ENCODE measurements at places on chromosomes 2 and 18.
A peak's percentile ranks its signal among the peaks of the same experiment; 100 is the strongest.

- DNase-seq, result no peak
Observed at GRCh38 chr2:29744976-29745375, 176.4 kb downstream of the ALK start.

DNA sequence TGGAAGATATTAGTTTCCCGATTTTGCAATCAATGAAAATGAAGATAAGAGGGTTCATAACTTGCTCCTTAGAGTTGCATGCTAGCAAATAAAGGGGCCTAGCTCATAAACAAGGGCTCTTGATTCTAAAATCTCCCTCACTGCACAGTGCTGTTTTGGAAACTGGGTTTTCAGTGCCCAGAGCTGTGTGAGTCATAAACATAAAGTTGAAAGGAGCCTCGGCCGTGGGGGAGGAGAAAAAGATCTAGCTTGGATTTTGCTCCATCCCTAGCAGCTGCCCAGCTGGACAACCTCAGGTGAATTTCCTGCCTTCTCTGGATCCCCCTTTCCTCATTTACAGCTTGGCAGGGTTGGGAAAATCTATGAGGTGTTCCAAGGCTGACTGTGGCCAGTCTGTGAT, 42.5 kb downstream of the LYPD1 start:
- no peak for DNase-seq

- no peak for DNase-seq
Observed at GRCh38 chr2:236642584-236643291, 73.1 kb downstream of the ACKR3 start.

- no peak for DNase-seq
Observed at GRCh38 chr2:96656540-96656939, 14.0 kb downstream of the FER1L5 start.

DNA sequence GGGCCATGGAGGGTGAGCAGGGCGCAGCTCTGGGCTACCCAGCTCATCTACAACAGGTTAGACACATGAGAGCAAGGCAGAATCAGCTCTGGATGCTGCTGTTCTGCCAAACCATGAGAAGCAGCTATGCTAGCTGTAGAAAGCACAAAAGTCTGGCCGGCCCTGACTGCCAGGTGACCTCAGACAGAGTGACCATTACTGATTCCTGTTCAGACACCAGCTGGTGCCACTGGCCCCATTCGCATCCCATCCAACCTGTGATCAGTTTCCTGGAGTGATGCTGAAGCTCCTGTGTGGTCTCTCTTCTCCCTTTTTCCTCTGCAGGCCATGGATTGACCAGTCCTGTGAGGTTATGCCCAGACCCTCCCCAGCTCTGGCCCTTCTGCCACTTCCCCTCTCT, 14.3 kb downstream of the RBMS1 start:
- DNase-seq, result no peak

DNA sequence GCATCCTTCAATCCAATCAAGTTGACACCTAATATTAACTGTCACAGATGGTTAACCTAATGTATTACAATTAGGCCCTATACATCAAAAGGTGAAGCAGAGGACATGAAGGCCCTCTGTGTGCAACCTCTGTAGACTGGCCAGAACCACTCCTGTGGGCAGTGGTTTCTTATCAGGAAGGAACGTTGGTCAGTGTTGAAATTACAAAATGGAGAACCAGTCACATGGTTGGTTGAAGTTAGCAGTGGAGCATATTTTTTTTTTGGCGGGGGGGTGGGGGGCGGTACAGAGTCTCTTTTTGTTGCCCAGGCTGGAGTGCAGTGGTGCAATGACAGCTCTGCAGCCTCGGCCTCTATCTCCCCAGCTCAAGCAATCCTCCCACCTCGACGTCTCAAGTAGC, 19.8 kb downstream of the RNU2-63P start:
- DNase-seq, result no peak

- no peak for DNase-seq
Observed at GRCh38 chr2:228728961-228729360, 542.1 kb downstream of the PID1 start.

GRCh38 chr2:180359522-180360282, 352.6 kb upstream of the CWC22 start:
- DNase-seq, result peak; percentile 27

- DNase-seq, result no peak
Observed at GRCh38 chr2:212213191-212213590, 325.4 kb downstream of the ERBB4 start.

DNA sequence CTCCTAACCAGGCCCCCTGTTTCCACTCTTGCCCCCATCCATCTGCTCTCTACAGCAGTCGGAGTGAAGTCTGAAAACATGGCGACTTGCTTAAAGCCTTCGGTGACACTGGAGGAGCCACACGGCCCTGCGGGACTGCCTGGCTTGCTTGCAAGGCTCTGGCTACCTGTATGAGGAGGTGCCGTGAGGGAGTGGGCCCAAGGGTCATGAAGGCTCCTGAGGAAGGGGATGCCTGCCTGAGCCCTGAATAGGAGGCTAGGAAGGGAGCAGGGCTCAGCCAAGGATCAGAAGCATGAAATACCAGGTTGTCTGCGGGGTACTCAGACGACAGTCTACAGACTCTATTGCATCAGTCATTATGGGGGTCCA, 75.4 kb downstream of the EMX1 start:
- DNase-seq, result no peak

- DNase-seq, result no peak
Observed at GRCh38 chr2:8498994-8499393, 182.9 kb upstream of the ID2 start.

- no peak for DNase-seq
Observed at GRCh38 chr2:99081891-99082290, 59.6 kb upstream of the C2orf15 start.

DNA sequence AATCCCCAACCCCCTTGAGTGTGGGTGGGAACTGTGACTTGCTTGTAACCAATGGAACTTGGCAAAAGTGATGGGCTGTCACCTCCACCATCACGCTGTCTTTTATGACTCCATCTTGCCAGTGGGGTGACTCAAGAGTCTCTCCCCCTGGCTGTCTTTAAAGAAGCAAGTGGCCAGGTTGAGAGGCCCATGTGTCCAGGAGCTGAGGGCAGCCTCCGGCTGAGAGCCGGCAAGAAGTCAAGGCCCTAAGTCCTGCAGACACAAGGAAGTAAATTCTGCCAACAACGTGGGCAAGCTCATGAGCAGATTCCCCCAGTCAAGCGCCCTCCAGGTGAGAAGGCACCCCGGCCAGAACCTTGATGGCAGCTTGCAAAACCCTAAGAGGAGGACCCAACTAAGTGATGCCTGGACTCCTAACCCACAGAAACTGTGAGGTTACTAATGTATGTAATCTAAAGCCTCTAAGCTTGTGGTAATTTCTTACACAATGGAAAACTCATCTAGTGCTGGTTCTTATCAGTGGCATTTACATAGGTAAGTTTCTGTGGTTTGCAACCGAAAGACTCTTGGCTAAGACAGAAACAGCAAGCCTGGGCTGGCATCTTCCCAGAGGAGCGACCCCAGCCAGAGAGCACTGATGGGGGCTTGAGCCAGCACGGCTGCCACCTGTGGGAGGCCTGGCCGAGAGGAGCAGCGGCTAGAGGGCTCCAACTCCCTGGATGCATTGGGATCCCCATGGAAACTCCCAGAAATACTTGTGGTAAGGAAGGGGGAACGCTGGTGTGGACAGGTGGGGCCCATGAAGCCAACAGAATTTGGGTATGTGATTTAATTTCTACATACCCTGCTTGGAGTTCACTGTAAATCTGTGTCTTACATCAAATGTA, 49.3 kb downstream of the CIB4 start:
- DNase-seq, result no peak

- DNase-seq, result no peak
Observed at GRCh38 chr2:16141641-16141921, 201.2 kb downstream of the MYCN start.

DNA sequence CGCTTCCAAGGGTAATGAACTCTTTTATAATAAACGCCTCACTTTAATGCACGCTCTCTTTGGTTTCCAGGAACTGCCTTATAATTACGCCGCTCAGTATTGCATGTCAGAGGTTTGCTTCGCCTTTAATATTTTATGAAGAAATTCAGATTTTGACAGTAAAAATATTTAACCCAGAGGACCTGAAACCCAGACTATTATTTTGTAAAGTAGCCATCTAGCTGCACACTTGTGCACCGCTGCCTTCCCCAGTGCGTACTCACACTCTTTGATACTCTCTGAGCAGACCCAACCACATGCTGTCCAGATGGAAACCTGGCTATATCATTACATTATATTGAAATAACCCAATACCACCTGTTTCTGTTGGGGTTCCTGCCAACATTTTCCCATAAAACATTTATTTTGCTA, 270.1 kb downstream of the C1D start:
- DNase-seq, result no peak

DNA sequence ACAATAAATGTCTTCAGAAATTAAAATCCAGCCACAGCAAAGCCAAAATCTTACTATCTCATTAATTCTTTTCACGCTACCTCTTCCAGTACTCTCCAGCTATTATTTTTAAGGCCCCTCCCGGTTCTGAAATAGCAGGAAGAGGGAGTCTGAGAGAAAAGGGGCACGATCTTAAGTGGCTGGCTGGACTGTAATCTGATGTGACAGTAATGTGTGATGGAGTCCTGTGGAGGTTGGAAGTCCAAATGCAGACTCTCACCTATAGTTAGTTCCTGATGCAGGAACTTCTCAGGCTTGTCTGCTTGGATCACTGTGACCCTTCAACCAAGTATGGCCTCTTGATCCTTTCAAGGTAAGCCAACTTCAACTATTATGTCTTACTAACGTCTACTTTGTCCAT, 43.2 kb downstream of the SMAD2 start:
- DNase-seq, result no peak

- no peak for DNase-seq
Observed at GRCh38 chr18:13568443-13569392, 157.6 kb downstream of the FAM210A start.

DNA sequence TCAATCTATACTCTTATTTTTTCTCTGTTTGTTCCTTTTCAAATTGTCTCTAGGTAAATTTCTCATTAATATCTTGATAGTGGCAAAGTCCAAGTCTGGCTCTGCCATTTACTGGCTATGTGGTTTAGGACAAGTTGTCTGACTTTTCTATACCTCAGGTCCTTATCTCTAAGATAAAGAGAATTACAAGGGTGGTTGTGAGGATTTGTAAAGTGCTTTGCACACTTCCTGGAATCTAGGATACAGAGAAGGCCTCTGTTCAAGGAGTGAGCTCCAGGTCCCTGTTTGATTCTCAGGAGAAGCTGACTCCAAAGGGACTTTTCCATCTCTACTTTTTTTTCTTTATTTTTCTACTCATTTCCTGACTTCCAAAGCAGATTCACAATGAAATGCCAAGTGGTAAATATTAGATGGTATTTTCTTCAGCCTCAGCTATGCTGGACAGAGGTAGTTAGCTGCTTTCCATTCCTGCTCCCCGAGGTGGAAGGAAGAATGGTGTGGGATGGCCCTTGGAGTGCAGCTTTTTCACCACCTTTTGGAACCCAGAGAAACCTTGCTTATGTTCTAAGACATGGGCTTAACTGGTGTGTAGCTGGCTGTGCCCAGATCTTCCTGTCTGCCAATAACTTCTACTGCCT, 90.5 kb downstream of the GALNT1 start:
- DNase-seq, result no peak

DNA sequence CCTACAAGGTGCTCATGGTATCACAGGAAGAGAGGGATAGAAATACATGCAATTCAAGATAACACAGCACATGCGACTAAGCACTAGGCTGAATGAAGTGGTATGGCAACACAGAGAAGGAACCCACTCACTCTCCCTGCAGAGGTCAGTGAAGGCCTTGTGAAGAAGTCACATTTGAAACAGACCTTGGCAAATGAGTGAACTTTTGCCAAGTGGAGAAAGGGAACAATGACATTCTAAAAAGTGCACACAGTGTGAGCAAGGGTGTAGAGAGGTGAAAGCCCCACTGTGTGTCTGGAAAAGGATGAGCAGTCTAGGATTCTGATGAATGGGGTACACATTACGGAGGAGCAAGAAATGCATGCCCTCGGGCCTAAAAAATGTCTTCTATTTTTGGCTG, 23.3 kb downstream of the KLF7 start:
- DNase-seq, result no peak

DNA sequence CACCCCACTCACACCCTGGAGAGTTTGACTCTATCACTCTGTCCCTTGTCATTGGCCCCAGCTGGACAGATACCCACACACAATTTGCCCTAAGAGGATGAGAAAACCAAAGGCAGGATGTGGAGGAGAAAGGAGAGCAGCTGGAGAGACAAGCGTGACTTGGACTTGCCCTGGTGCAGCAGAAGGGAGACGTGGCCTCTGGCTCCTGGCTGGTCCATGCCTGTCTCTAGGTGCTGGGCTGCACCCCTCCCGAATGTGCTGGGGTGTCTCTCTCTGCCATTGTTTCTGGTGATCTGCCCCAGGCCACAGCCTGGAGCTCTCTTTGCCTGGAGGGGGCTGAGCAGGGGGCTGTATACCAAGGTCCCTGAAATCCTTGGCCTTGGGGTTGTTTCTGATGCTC, 88.7 kb upstream of the HDAC4 start:
- DNase-seq, result no peak
